AML-193 (cell line): ENCODE measurements at places on chromosomes 6 and 20.

DNA sequence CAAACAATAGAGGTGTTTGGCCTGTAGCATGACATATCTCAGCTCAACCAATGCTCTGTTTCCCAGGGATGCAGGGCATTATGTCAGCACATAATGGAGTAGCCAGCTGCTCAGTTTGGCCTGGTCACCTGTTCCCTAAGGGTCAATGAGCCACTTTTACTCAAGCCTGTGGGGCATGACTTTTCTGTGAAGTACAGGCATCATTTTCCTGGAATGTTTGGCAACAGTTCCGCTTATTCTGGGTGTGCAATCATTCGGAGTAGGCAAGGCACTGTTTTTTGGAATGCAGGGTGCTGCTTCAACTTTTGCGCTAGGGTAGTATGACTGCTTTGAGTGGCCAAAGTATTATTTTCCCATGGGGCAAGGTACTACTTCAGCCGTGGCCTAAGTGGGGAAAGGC lies 665.4 kb downstream of the EPHA7 start:
- no peak for DNase-seq

DNA sequence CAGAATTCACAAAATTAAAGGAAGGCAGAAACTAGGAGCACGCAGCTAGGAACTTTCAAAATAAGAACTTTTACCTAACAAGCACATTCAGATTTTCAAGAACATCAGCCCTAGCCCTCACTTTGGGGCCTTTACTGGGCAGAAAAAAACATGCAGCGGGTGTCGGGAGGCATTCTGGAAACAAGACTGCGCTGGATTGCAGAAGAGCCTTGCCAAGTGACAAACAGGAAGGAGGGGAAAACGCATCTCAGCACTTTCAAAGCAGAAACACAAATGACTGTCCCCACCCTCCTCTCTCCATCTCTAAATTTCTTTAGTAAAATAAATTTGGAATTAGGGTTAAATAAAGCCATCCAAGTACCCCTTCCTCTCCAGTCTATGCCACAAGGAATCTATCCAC lies 74.6 kb upstream of the RREB1 start:
- DNase-seq: no peak

GRCh38 chr6:7784706-7785105 lies 58.8 kb downstream of the BMP6 start:
- no peak for DNase-seq

- DNase-seq: no peak
Measured at GRCh38 chr6:111154981-111155380, 67.7 kb downstream of the SLC16A10 start.

DNA sequence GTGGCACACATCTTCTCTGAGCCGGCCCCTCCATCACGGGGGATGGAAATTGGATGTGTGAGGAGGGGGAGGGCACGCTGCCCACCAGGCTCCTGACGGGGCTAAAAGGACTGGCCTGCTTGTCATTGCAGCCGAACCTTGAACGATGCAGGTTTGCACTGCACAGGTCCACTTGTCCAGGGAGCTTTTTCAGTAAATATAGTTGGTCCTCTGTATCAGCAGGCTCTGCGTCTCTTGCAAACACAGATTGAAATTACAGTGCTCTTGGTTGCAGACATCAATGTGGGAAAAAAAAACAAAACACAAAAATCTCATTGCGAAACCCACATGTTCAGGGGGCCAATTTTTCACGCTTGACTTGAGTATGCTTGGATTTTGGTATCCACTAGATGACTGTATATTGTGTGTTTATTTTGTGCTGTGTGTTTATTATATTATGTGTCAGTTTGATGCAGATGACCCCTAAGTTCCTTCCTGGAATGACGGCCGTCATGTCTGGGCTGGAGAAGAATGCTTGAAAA lies 29.2 kb downstream of the ERMARD start:
- no peak for DNase-seq

- DNase-seq: no peak
Measured at GRCh38 chr20:22489626-22490286, 94.6 kb downstream of the FOXA2 start.

DNA sequence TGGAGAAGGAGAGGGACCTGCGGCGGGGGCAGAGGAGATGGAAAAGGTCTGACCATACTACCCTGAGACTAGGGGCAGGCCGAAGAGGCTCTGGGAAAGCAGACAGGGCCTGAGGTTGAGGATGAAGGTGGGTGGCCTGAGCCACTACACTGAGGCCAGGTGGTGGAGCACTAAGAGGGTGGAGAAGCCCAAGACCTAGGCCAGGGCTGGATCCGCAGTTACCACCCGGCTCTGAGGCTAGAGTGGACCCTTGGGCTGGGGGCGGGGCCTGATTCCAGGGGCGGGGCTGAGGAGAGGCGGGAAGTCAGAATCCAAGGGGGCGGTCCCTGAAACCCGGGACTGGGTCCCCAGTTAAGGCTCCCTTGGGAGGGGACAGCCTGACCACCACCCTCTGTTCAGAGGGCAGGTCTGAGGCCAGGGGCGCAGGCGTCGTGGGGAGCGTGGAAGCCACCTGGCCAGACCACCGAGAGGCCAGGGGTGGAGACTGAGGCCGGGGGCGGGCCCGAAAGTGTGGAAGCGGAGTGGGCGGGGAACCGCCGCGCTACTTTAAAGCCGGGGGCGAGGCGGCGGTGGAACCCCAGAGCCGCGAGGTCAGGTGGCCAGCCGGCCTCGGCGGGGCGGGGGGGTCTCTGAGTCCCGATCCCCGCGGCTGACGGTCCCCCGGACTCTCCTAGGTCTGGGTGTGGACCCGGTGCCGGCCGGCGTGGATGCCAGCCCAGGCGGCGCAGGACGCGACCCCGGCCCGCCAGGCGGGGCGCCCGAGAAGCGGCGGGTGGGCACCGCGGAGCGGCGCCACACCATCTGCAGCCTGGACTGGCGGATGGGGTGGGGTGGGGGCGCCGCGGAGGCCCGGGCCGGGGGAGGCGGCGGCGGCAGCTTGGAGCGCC lies 8.3 kb downstream of the CCM2L start:
- DNase-seq: no peak

- peak; percentile 11 for DNase-seq
Measured at GRCh38 chr20:20772497-20773085, 60.1 kb upstream of the RALGAPA2 start.

DNA sequence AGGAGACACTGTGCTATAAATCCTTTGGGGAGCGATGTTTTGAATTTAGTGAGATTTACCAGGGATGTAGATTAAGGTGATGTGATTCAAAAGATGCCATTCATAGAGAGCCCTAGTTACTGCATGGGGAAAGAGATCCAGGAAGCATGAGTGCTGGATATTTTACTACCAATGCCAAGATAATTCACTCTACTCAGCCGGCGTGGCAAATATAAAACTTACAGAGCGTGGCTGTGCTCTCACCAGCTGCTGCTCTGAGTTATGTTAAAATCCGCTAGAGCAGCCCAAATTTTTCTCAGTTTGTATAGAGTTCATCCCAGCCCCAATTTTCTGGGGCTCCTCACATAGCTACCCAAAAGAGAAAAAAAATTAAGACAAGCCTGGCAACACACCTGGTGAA lies 48.6 kb downstream of the BFSP1 start:
- no peak for DNase-seq

DNA sequence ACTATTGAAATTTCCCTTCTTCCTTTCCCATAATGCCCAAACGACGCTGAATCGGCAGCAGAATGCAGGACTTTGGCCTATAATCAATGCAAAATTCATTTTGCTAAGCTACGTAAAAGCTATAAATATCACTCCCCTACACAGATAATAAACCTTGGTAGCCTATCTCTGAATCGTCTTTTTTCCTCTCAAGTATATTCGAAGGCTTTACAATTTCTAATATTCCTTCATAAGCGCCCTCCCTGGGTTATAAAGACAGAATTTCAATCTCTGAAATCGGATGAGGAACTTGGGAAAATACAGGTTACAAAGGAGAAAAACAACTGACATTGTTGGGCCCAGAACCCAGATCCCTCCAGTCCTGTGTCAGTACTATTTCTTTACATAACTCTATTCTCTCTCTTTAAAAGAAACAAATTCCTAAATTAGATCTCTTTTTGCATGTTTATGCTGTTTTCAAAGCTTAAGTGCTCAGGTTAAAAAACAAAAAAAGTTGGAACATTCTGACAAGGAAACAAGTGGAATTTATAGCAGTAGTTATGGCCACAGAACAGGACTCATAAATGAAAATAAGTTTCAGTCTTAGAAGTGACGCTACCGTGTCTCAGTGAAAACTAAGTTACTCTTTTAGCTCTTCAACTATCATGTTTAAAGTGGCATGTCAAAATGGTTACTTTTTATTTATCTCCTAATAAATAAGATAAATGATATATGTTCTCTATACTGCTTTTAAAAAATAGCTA lies 84.5 kb downstream of the SESN1 start:
- no peak for DNase-seq

- DNase-seq: no peak
Measured at GRCh38 chr20:33789109-33789857, 21.9 kb upstream of the CHMP4B start.

- no peak for DNase-seq
Measured at GRCh38 chr6:117381749-117382148, 44.0 kb downstream of the ROS1 start.

- no peak for DNase-seq
Measured at GRCh38 chr6:44059359-44060346, 67.6 kb downstream of the MRPL14 start.

DNA sequence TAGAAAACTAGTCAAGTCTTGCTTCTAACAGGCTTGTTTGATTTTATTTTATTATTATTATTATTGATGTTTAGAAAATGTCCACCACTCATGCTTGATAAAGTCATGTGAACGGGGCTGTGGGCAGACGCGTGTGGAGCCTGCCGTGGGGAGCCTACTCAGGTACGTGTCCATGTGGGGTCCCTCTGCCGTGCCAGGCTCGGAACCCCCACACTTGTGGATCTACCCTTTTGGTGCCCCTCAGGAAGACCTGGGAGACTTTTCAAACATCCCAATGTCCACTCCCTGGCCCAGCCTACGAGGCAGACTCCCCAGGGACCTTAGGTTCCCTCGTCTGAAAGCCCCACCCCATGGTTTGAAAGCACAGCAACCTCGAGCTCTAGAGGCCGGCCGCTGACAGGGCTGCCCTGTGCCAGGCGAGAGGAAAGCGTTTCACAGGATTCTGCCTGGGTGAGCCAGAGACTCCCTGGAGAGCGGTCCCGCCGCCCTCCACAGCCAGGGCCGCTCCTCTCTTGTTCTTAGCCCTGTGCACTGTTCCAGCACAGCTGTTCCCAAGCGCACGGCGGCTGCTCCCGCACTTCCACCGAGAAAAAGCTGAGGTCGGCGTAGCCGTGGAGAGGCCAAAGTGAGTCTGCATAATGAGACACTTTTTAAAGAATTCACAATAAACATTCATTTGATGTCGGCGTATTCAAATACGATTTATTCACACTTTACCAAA lies 249.7 kb downstream of the TTLL2 start:
- DNase-seq: no peak

- DNase-seq: no peak
Measured at GRCh38 chr6:43095939-43096338, 19.8 kb downstream of the PTK7 start.

DNA sequence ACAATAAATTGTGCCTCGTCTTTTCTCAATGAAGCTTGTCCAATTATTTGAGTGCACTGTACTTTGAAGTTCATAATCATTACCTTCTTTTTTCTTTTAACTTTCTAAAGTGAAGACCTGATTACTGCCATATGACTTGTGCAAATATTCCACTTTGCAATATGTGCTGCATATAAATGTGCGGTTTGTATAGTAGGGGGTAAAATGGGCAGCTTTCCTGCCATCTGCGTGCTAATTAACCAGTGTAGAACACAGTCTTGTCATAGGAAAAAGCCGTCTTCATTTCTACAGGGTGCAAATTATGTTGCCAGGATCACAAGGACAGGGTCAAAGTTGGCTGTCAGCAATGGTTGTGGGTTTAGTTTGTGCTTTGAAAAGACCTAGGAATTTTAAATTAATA lies 397.0 kb downstream of the NKAIN2 start:
- no peak for DNase-seq

DNA sequence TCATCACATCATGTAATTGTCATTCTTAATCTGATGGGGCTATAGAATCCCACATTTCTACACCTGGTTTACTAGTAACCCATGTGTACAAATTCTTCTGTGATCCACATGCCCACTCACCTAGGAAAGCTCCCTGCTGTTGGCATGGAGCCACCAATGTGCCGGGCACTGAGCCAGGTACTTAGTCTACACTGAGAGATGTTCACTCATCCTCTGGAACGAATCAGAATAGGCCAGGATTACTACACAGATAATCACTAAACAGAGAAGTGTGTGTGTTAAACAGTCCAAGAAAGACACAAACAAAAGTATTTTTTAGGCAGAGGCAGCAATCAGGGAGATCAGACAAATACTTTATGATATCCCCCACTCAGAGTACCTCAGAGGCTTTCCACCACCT lies 193.2 kb upstream of the VGLL2 start:
- DNase-seq: no peak

GRCh38 chr6:160315310-160315709 lies 32.9 kb upstream of the SLC22A3 start:
- no peak for DNase-seq

GRCh38 chr6:27669624-27670301 lies 196.9 kb upstream of the ZNF184 start:
- no peak for DNase-seq

DNA sequence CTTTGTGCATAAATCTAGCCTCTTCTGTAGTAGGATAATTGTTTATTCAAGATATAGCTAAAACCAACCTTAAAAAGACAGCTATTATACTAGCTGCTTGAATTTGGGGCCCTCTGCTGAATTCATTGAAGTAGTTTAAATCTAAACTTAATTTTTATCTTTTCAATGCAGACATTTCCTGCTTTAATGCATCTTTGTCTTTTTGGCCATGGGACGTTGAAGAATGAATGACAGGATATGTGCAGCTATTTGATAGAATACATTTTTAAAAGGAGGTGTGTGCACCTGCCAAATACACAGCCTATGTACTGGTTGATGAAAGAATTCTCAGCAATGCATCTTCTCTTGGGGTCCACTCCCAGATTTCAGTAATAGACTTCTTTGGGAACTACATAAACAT lies 524.9 kb downstream of the PHF3 start:
- no peak for DNase-seq

- DNase-seq: no peak
Measured at GRCh38 chr6:134147034-134147533, 94.7 kb upstream of the SLC2A12 start.

DNA sequence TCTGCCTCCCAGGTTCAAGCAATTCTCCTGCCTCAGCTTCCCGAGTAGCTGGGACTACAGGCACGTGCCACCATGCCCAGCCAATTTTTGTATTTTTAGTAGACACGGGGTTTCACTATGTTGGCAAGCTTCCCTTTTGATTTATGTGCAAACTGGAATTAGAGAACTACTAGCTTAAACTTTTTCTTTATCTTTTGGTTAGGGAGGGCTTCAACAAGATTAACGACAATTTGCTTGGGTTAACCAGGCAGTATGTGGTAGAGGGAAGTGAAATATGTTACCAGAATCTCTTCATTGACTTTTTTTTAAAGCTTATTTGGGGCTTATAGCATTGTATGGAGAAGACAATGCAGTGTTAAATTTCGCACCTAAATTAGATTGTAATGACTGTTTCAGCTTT lies 9.0 kb downstream of the MYO6 start:
- DNase-seq: no peak

GRCh38 chr6:25921525-25922203 lies 8.8 kb downstream of the SLC17A2 start:
- peak; percentile 68 for DNase-seq

- no peak for DNase-seq
Measured at GRCh38 chr6:13794184-13794583, 20.2 kb downstream of the MCUR1 start.

- DNase-seq: no peak
Measured at GRCh38 chr20:20549704-20550103, 162.7 kb downstream of the RALGAPA2 start.
